ENCODE measurements at places on chromosomes 4 and X. TPM values are rescaled to one million over a fixed set of nuclear protein-coding genes. Genes with fewer than 3 reads are reported as not detected.

DNA sequence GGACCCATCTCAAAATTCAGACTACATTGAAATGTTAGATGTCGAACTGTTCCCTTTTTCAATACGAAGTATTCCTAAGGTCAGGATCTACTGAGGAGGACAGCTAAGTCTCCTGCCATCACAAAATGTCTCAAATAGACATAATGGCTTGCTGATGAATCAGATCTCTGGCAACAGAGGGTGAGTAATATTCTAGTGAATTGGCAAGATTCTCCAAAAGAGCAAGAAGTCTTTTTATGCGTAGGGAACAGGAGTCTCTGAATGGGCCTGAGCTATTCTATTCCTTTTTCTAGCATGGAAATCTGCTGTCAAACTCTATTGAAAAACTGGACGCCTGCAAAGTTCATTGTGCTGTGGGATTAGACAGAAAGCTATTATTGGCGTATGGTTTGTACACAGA is 145.4 kb downstream of the FNIP2 start:
- peak; percentile 84 for DNase-seq

GRCh38 chrX:1477801-1478458 is 25.2 kb upstream of the ASMTL start:
- DNase-seq, result no peak

GRCh38 chr4:122758033-122758432 is 25.5 kb downstream of the BBS12 start:
- peak; percentile 51 for DNase-seq

DNA sequence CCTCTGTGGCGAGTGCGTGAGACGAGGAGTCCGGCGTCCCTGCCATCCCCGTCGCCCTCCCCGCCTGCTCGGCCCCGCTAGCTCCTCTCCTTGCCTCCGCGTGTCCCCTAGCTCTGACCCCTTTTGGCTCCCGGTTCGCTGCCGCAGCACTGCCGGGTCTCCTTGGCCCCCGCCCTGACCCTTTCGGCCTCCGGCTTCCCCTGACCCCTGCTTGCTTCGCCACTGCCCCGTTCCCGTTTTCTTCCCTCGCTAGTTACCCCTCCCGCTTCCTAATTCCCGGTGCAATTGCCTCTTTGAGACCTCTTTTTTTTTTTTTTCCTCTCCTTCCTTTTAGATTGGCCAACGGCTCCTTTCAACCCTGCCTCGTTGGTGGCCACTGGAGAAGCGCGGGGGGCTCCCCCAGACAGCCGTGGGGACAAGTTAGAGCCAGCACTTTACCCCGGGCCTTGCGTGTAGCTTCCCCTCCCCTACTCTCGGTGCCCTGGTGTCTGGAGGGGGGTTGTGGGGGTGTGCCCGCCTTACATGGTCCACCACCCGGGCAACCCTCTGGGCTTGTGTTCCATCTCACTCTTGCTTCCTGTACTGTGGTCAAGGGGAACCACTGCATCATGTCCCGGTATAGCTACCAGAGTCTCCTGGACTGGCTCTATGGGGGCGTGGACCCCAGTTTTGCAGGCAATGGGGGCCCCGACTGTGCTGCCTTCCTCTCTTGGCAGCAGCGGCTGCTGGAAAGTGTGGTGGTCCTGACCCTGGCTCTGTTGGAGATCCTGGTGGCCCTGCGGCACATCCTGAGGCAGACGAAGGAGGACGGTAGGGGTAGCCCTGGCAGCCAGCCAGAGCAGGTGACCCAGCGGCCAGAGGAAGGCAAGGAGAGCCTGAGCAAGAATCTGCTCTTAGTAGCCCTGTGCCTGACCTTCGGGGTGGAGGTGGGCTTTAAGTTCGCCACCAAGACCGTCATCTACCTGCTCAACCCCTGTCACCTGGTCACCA is 548 bp downstream of the TMEM164 start:
- no peak for DNase-seq

Gene IL13RA2
- total RNA-seq, result under 0.01 TPM

Gene CXCL11
- under 0.01 TPM for total RNA-seq

Gene PPA2
- total RNA-seq, result 52.5 TPM

DNA sequence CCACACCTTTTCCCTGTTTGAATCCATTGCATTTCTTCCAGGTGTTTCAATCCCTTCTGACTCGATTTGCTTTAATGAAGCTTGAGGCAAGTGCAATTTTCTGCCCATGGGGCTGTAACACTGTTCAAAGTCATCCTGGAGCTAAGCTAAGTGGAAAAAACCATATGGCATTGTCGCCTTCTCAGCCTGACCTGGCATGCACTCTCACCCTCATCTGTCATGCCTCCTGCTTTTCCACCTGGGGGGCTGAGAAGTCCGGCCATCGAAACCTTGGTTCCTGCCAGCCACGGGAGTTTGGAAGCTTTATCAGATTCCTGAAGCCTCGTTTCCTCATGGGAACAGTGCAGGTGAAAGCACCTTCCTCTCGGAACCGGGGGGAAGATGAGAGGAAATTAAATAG is 38.2 kb downstream of the WFS1 start:
- no peak for DNase-seq

DNA sequence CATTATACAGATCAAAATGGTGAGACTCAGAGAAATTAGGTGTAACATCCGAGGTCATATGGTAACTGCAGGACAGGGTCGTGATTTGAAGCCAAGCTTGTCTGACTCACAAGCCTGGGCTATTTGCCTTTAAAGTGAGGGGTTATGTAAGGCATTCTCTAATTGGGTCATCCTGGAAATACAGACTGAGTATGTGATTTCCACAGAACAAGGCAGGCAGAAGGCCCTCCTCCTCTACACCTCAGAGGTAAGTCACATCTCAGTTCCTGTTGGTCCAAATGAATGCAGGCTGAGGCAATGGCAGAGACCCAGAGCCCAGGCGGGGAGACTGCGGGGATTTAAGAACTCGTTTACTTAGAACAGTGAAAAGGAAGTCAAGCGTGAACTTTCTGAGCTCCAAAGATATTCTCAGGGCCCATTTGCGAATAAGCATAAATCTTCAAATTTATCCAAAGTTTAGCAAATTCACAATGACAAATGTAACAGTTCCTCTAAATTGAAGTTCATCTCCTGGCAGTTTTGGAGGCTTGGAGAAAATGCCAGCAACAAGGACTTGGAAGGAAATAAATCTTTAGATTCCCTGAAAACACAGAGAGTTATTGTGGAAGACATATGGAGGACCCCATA is 153.3 kb downstream of the LDB2 start:
- peak; percentile 89 for DNase-seq

GRCh38 chrX:119880552-119881437 is 9.2 kb downstream of the NDUFA1 start:
- DNase-seq, result peak; percentile 63

Gene ITM2A
- not detected for total RNA-seq

DNA sequence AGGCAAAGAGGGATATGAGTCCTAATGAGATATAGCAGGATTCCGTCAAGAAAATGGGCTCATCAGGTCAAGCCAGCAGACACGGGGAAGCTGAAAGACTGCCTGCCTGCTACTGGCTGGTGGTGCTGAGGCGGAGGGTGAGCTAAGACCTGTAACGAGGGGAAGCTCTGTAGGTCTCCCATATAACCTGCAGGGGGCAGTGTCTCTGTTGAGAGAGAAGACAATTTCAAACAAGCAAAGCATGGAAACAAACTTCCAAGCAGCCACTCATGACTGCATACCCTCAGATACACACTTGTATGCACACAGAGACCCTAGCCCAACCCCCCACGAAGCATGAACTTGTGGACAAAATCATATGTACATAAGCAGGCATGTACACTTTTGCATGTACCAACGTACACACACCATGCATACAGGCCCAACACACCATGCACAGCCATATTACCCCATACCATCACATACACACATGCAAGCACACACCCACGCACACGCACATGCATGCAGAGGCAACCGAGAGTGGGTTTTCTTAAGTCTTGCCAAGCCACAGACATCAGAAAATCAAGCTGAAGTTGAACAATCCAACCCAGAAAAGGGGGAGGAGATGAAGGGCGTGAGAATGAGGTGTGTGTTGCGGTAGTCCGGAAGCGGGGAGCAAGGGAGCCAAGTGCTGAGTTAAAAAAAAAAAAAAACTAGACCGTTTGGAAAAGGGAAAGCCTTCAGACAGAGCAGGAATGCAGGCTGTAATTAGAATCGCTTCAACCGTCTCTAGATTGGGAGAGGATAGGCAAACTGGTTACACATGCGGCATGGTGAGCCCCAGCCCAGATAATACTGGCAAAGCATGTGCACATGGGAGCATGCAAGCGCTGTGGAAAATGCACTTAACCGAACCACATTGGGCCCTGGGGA is 71.0 kb downstream of the PJA1 start:
- peak; percentile 60 for DNase-seq

DNA sequence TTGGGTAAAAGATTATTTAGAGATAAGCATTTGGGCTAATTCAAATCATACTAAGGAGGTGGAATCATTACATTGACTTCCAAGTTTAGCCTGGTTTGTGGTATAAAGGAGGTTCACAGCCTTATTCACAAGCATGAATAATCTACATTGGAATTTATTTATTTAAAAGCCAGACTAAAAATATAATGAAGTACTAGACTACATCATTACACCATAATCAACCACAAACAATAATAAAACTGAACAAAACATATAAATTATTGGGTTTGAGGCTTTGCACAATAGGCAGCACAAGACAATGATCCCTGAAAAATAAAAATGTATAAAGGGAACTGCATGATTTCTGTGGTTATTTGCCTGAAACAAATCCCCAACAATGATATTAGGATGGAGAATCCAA is 314.0 kb downstream of the GBA3 start:
- peak; percentile 10 for DNase-seq

DNA sequence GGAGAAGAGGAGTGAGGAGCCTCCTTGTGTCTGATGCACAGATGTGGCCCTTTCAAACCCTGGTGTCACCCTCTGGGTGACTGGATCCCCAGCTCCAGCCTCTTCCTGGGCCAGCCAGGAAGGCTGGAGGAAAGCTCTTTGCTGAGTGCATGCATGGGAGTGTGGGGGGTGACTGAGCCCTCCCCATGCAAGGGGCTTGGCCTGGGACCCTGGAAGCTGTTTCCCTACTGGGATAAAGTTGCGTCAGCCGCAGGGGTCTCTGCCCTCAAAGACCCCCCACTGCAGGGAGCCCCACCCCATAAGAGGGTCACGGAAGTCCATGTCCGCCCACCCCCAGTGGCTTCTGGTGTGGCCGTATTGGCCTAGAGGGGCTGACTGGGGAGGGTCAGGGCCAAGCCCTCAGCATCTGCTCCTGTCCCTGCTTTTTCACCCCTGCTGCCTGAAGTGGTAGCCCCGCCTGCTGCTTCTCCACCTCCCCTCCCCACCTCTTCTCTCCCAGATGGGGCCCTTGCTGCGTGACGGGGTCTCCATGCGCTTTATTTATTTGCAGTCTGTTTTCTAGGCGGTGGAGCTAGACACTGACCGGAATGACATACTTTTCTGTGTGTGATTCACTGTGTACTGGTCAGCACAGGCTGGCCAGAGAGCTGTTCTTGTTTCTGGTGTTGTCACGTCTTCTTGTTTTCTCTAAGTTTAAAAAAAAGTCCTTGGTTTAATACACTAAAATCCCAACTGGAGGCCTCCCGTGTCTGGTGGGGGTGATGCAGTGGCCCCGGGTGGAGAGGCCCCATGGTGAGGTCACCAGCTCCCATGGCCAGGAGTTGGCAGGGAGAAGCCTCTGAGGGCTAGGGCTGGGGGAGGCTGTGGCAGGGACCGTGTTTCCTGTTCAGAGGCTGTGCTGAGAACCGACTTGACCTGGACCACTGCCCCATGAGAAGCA is 3.6 kb downstream of the SMIM10L2A start:
- peak; percentile 2 for DNase-seq

Gene RAB40A
- total RNA-seq, result under 0.01 TPM

DNA sequence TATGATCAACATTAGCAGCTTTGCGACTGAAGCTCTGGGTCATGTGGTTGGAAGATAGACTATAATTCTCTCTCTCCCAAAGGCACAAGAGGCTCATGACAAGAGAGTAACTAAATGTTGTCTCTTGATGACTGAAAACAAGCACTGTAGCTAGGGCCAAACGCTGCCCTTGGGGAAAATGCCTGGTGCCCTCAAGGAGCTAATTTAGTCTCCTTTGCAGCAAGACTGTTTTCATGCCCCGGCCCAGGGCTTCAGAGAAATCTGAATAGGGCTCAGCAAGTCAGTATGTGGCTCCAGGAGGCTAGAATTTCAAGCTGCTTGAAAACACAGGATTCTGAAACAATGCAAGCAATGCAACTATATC is 411.9 kb downstream of the GPAT3 start:
- DNase-seq, result peak; percentile 1

- peak; percentile 21 for DNase-seq
Observed at GRCh38 chr4:42280327-42281095, 116.8 kb upstream of the SHISA3 start.

Gene ARX
- not detected for total RNA-seq

Gene DMRTC1
- total RNA-seq, result not detected

GRCh38 chr4:154277172-154277571 is 214.4 kb downstream of the DCHS2 start:
- no peak for DNase-seq

Gene UGT2B10
- not detected for total RNA-seq

DNA sequence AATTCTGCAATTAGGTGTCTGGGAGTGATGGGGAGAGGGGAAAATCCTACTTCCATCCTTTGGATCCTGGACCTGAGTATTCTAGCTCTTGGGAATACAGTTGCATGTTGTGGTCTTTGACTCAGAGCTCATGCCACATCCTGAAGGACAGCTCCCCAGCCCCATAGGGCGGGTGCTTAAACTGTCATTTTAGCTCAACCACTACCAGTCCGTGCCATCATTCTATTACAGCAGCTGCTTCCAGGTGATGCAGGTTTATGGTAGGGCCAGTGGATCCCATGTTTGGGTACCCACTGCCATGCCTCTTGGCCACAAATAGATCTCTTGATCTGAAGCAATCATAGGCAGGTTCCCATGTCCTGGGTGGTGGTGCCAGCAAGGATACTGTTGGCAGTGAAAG is 34.7 kb downstream of the CCKAR start:
- no peak for DNase-seq

Gene CSAG1
- not detected for total RNA-seq

- no peak for DNase-seq
Observed at GRCh38 chrX:2712890-2713840, 22.1 kb downstream of the CD99 start.

DNA sequence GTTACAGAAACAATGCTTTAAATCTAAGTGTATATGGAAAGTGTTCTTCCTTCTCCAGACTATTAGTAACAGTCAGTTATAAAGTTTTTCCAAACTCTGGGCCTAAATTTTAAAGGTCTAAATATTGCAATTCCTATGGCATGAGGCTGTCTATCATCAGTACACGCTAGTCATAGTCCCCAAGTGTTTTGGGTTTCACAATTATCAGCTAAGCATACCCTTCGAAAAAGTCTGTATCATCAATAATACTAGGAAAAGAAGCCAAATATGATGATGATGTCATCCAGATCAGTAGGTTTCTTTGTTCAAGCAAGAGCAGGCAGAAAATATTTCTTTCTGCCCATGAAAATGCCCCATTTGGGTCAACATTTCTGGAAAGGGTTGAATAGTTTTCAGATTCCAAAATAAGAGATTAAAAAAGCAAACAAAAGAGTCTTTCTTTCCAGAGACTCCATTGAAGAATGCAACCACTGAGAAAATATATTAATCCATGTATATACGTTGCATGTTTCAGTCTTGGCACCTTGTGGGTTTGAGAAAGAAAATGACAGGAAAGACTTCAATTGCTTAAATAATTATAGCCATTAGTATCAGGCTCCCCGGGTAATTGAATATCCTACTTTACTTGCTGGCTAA is 173.8 kb downstream of the CAMK2D start:
- no peak for DNase-seq

Gene SLC49A3
- total RNA-seq, result under 0.01 TPM

- DNase-seq, result no peak
Observed at GRCh38 chr4:67581913-67582312, 23.4 kb downstream of the STAP1 start.

Measured in IMR-90 (cell line).